IMR-90 (cell line): ENCODE measurements at places on chromosomes 11 and 22.

DNA sequence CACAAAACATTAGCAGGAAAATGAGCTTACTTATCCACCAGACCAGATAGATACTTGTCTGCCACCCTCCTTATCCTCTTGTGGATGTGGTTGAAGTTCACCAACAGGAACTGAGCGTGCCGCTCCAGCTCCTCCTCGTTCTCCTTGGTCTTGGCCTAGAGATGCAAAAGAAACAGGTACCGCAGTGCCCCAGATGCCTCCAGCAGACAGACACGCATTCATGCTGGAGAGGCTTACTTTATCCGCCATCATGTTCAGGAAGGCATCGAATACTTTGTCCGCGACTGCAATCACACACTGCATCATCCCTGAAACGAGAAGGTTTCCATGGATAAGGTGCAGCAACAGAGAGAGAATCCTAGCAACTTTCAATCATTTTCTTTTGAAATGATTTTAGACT, 21.0 kb upstream of the SERPIND1 start:
- DNase-seq: no peak

- no peak for DNase-seq
Measured at GRCh38 chr11:46457021-46457420, 65.4 kb upstream of the CHRM4 start.

GRCh38 chr11:131977231-131977630, 606.8 kb downstream of the NTM start:
- DNase-seq: peak; percentile 43

- DNase-seq: no peak
Measured at GRCh38 chr22:20026996-20027601, 6.2 kb downstream of the TANGO2 start.

DNA sequence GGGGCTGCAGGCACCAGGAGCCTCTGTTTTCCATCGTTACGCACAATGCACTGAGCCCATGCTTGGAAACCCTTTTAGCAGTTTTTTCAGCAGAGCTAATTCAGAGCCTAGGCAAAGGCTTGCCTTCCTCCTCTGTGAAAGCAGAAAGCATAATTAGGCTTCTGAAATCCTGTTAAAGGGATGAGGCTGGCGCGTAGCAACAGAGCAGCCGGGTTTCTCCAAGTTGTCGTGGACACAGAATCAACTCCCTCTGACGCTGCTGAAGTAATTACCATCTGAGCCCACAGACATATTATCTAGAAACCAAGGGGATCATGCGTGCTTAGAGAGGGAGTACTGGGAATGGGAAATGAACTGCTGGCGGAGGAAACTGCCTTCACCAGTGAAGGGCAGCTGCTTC, 85.4 kb downstream of the MYO18B start:
- DNase-seq: no peak

- DNase-seq: peak; percentile 92
Measured at GRCh38 chr11:123129920-123130319, 65.1 kb downstream of the CLMP start.

- DNase-seq: no peak
Measured at GRCh38 chr22:19879246-19879570, 24.5 kb upstream of the GNB1L start.

DNA sequence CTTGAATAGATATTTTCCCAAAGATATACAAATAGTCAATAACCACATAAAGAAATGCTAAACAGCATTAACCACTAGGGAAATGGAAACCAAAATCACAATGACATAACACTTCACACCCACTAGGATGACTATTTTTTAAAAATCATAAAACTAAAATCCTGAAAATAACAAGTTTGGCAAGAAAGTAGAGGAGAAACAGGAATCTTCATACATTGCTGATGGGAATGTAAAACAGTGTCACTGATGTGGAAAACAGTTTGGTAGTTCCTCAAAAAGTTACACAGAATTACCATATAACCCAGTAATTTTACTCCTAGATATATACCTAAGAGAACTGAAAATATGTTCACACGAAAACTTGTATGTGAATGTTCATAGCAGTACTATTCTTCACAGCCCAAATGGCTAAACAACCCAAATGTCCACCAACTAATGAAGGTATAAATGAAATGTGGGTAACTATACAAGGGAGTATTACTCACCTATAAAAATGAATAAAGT, 12.5 kb downstream of the PICALM start:
- no peak for DNase-seq

- no peak for DNase-seq
Measured at GRCh38 chr11:118913411-118914125, 12.2 kb downstream of the BCL9L start.

GRCh38 chr22:30600921-30601320, 6.1 kb upstream of the TCN2 start:
- no peak for DNase-seq

DNA sequence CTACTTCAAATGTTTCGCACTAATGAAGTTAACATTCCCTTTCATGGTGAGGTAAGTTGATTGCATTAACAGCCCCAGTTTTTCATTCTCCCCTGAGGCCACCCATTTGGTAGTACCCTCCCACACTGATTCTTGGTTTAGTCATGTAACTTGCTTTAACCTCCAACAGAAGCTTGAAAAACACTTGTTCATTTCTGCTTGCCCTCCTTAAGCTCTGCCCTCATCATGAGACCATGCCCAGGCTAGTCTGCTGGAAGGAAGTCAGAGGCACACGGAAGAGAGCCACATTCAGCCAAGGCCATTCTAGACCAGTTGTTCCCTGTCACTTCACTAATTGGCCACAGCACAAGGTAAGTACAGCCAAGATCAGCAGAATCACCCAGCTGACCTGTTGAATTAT, 50.7 kb upstream of the CD44 start:
- DNase-seq: no peak

GRCh38 chr11:23099256-23099655, 239.0 kb upstream of the CCDC179 start:
- peak; percentile 30 for DNase-seq

- no peak for DNase-seq
Measured at GRCh38 chr11:128867277-128867676, at the start of gene KCNJ1. Gene KCNJ1 (minus strand): TSS chr11:128867296. CDS start chr11:128840243, 27,053 bp downstream.

- no peak for DNase-seq
Measured at GRCh38 chr22:44580176-44581095, 82.4 kb upstream of the RTL6 start.

GRCh38 chr22:50498322-50498890, 9.1 kb downstream of the LMF2 start:
- DNase-seq: peak; percentile 51

DNA sequence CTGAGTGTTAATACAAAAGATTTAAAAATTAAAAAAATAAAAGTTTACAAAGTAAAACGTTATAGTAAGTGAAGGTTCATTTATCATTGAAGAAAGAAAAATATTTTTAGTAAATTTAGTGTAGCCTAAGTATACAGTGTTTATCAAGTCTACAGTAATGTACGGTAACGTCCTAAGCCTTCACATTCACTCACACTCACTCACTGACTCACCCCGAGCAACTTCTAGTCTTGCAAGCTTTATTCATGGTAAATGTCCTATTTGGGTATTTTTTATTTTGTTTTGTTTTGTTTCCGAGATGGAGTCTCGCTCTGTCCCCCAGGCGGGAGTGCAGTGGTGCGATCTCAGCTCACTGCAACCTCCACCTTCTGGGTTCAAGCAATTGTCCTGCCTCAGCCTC, 8.8 kb downstream of the CASTOR1 start:
- DNase-seq: peak; percentile 77

DNA sequence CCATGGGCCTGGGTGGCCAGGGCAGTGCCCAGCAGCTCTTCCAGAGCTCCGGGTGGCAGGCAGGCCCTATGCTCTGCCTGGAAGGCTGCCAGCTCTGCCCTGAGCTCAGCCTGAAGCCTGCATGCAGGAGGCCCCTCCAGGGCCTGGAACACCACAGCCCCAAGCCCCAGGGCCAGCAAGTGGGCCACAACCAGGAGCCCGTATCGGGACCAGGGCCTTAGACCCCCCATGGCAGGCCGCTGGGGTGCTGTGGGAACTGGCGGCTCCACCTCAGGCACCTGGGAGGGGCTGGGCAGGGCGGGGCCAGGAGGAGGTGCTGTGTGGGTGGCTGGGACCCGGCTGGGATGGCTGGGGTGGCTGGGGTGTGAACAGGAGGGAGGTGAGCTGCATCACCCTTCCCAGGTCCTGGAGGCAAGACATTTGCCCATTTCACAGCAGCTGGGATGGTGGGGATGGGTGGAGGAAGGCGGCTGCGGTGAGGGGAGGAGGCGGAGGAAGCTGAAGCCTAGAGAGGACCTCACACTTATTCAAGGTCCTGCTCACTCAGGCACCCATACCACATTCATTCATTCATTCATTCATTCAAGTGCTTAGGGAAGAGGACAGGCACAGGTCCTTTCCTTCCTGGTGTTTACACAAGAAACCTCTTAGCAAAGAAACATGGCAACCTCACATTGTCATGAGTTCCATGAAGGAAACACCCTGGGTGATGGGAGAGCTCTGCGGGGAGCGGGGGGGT, at the start of gene KCNK7:
KCNK7 (minus strand) TSS at position 258 of the 739 bp plus-strand sequence; CDS start at position 230, 28 bp downstream.
- no peak for DNase-seq

- DNase-seq: peak; percentile 35
Measured at GRCh38 chr11:46322759-46323158, 24.5 kb upstream of the DGKZ start.

DNA sequence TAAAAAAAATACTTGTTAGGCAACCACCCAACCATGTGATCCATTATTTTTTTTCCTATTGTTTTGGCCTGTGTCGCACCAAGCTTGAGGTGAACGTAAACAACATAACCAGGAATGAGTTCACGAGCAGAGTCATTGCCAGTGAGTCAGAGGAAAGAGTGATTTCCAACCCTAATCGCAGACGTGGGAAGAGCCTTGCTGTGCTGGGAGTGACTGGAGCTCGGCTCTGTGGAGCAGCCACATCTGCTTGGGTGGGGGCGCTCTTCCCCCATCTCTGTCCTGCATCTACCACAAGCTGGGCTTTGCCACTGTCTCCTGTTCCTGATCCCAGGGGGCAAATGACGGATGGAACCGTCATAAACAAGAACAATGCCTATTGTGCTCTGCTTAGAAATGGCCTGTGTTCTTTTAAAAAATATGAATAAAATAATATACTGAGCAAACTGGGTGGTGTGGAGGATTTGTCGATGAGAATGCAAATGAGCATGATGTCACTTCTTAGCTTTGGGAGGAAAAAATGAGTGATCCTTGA, 210.0 kb downstream of the KIRREL3 start:
- peak; percentile 98 for DNase-seq

DNA sequence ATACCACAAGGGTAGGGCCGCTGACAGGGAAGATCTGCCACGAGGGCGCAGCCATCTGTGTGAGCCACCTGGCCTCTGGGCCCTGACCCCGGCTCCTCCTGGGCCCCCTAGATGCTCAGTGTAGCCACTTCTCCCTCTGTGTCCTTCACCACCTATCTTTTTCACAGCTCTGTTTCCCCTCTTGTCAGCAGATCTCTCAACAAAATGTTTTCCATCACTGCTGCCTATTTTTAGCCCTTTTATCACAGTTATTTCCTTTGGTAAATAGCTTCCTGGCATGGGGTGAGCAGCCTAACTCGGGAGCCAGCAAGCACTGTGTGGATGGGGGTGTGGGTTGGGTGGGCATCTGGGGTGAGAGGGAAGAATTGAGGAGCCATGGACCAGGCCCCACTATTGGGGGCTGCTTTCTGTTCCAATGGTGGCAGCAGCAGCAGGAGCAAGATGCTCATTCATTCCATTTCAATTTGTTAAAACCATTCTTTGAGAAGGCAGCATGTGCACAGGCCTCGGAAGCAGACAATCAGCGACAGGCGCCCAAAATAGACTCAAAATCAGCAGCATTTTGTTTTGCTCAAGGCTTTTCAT, 135.2 kb upstream of the NAV2 start:
- no peak for DNase-seq

DNA sequence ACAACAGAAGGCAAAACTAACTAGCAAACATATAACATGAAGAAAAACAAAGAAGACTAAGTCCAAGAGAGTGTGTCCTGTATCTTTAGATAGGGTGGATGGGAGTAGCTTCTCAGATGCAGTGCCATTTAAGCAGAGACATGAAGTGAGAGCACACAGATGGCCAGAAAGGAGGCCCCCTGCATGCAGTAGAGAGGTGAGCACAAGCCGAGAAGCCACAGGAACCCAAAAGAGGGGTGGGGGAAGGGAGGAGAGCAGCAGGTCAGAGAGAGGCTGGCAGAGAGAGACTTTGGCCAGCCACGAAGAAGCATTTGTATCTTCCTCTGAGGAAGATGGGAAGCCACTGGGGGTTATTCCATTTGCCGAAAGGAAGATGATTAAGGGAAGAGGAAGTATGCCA, 86.7 kb downstream of the NTM start:
- DNase-seq: no peak

- DNase-seq: no peak
Measured at GRCh38 chr11:9192561-9192960, 72.6 kb downstream of the DENND5A start.

DNA sequence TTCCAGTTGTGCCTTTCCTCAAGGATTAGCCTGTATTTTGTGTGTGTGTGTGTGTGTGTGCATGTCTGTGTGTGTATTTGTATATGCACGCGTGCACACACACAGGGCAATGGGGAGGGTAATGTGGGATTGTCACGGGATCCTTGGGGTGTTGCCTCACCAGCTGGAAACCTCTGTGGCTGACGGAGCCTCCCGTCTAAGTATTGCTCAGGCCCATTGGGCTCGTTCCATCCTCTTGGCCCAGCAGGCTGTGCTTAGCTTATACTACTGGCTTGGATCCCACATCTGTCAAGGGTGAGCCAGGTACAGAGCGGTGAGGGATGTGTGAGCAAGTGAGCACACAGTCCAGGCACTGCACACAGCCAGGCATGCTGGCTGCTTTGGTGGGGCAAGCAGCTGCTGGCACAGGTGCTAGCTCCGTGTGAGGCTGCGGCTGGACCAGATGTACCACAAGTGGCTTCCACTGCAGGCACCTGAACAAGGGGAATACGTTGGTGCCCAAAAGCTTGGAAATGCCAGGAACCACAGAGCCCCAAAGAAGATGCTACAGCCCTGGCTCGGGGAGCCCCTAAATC, 462.8 kb downstream of the NELL1 start:
- DNase-seq: no peak

GRCh38 chr11:10777393-10777793, 26.3 kb downstream of the CTR9 start:
- DNase-seq: no peak

DNA sequence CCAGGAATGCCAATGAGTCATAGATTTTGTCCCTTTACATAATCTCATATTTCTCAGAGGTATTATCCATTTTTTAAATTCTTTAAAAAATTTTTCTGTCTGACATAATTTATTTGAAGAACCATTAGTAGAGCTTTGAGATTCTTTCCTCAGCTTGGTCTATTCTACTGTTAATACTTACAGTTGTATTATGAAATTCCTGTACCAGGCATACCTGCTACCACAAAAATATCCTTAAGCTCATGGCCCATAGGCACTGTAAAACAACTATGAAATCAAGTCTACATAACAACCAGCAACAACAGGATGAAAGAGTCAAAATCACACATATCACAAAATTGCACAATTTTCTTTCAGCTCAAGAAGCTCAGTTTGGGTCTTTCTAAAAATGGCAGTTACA, 541.3 kb downstream of the LUZP2 start:
- DNase-seq: no peak

GRCh38 chr11:45929486-45930030, 7.1 kb downstream of the LARGE2 start:
- no peak for DNase-seq

- DNase-seq: no peak
Measured at GRCh38 chr11:36779791-36780190, 181.8 kb upstream of the RAG2 start.

GRCh38 chr22:37626556-37627075, 12.9 kb upstream of the SH3BP1 start:
- DNase-seq: no peak

- DNase-seq: no peak
Measured at GRCh38 chr11:4671741-4672140, 25.9 kb downstream of the OR51E2 start.

GRCh38 chr11:5983443-5983842, 3.3 kb downstream of the OR52L1 start:
- DNase-seq: no peak

- no peak for DNase-seq
Measured at GRCh38 chr11:122068141-122068540, 47.9 kb downstream of the BLID start.
